Foreskin fibroblast (primary cell): ENCODE measurements at places on chromosomes 1 and 21.
A peak's percentile ranks its signal among the peaks of the same experiment; 100 is the strongest.

DNA sequence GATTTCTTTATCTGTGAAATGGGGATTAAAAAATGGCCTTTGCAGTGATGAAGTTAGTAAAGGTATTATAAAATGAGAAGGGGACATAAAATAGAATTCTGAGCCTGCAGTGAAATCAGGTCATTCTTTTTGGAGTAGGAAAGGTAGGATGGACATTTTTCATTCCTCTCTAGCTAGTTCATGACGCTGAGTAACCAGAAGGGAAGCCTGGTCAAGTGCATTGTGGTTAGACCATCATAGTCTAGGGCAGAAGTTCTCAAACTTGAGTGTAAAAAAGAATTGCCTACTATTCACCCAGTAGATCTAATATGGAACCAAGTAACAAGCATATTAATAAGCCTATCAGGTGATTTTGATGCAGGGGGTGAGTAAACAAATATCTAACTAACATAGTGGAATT is 50.8 kb downstream of the TGFB2 start:
- peak; percentile 9 for DNase-seq

GRCh38 chr1:94296018-94296417 is 58.6 kb upstream of the ARHGAP29 start:
- no peak for DNase-seq

DNA sequence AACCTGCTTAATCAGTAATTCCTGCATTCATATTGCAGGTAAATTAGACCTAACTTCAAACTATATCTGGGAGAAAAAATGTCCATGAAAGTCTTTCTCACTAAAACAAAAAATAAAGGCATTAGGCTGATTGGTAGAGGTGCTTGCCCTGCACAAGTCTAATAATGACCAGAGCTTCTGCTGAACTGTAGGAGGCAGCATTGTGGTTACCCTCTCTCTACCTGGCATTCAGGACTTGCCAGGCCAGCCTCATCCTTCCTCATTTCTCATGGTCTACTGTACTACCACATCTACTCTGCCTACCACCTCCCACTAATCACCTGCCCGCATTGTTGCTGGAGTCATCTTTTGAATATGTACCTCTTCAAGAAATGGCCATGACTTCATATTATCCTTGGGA is 60.8 kb upstream of the KRTAP11-1 start:
- no peak for DNase-seq

DNA sequence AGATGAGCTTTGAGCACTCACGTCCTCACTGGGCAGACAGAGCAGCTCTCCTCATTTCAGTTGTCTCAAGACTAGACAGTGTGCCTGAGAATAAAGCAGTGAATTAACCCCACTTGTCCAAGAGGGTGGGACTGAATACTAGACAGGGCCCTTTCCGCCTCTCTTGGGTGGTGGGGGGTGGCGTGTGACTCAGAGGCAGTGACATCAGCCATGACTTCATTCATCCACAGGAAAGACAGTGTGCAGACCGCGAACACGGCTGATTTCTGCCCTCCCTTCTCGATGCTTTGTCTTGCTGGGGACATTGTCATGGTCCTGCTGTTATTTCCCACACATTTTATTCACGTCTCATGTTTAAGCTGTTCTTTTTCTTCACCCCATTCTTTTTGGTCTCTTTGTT is 64.9 kb downstream of the FGGY start:
- DNase-seq, result no peak

DNA sequence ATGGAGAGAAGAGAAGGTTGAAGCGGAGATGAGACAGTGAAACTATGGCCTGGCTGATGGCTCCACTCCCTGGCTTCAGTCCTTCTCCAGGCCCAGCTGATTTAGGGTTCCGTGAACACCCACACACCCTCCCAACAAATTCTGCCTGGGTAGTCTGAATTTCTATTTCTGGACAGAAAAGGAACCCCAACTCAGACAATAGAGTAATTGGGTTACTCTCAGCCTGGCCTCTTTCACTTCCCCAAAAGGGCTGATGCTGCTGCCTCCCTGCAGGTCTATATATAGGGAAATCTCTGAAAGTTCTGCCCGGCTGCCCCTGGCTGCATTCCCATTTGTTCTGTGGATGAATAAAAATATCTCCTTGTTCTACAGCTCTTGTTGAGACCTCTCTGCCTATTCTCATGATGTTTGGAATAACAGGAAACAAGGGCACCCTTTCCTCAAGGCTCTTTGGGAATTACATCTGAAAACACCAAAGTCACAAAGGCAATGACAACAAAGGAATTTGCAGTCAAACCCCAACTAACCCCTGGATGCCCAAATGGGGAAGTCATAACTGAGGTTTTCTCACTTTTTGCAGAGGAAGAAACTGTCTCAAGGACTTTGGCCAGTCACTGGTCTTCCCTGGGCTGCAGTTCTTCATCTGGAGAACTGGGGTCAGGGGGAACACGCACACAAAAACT is 11.4 kb upstream of the ZSCAN20 start:
- DNase-seq, result no peak

GRCh38 chr1:178126261-178126660 is 32.4 kb downstream of the RASAL2 start:
- no peak for DNase-seq

DNA sequence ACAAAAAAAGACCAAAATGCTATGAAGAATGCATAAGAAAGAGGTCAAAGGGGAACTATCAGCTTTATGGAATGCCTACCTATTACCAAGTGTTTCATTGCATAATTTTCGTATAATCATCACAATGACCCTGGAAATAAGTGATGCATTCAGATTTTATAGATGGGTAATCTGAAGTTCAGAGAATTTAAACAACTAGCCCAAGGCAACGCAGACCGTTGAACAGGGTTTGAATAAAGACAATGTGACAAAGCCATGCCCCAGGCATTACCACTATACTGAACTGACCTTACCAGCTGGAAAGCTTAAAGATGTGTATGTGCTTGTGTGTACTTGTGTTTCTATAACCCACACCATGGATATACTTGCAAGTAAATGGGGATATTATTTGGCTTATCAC is 827.6 kb upstream of the ADGRL2 start:
- DNase-seq, result no peak

DNA sequence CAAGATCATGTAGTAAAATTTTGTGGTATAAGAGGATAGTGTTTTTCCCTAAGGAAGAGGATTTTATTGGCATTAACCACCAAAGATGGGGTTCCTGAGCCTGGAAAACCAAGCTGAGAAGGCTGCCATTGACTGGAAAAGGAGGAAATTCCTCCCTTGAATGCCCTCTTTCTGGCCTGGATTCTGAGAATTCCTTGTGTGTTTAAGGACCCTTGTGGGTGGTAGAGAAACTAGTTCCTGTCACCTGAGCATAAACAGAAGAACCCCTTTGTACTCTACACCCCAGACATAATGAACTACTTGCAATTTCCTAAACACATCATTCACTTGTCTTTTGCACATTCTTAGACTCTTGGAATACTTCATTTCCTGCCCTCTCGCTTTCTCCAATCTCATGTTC is 33.1 kb upstream of the CEP350 start:
- DNase-seq, result no peak

- no peak for DNase-seq
These were observed 4.3 kb downstream of the PDZK1 start for GRCh38 chr1:145702826-145703225.

DNA sequence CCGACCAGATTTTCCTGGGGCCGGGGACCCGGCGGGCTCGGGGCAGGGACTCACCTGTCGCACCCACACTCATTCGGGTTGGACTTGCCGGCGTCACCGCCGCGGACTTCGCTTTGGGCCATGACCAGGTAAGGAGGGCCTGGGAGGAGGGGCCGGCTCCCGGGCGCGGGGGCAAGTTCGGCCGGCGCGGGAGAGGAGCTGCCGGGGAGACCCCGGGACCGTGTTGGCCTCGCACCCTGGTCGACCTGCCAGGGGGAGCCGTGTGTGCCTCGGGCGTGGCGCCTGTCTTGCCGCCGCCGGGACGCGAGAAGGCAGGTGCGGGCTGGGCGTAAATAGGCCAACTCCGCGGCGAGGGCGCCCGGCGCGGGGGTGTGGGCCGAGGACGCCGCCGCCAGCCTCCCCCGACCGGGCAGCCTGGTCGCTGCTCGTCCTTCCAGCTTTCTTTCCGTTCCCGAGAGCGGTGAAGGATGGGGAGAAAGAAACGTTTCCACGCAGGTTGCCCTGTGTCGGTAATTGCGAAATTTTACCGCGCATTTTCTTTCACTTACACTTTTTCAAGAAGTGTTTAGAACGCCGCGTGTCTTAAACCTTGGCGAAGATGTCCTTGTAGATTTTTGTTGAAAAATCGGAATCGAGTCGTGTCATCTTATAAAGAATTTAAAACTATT is 558 bp downstream of the USP1 start:
- DNase-seq, result no peak

- no peak for DNase-seq
These were observed 21.8 kb downstream of the SLC1A7 start for GRCh38 chr1:53120659-53121058.

GRCh38 chr1:184362876-184363275 is 24.0 kb upstream of the C1orf21 start:
- DNase-seq, result peak; percentile 44

GRCh38 chr1:100538913-100539835 is 1.2 kb downstream of the GPR88 start:
- DNase-seq, result peak; percentile 9

DNA sequence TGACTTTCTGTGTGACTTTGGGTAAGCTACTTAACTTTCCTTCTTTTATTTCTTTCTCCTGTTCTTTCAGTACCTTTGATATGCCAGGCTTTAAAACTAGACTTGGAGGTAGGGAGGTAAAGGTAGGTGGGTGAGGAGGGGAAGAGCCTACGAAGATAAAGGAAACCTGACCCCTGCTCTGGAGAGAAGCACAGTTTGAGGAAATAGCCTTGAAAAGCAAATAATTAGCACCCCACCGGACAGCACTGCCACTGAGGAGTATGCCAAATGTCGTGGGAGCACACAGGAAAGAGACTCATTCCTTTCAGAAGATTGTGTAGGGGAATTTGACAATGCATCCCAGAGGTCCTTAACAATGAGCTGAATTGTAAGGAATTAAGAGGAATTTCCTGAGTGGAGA is 65.2 kb upstream of the SPAG17 start:
- DNase-seq, result no peak

- no peak for DNase-seq
These were observed 44.5 kb upstream of the ENAH start for GRCh38 chr1:225697428-225697827.

DNA sequence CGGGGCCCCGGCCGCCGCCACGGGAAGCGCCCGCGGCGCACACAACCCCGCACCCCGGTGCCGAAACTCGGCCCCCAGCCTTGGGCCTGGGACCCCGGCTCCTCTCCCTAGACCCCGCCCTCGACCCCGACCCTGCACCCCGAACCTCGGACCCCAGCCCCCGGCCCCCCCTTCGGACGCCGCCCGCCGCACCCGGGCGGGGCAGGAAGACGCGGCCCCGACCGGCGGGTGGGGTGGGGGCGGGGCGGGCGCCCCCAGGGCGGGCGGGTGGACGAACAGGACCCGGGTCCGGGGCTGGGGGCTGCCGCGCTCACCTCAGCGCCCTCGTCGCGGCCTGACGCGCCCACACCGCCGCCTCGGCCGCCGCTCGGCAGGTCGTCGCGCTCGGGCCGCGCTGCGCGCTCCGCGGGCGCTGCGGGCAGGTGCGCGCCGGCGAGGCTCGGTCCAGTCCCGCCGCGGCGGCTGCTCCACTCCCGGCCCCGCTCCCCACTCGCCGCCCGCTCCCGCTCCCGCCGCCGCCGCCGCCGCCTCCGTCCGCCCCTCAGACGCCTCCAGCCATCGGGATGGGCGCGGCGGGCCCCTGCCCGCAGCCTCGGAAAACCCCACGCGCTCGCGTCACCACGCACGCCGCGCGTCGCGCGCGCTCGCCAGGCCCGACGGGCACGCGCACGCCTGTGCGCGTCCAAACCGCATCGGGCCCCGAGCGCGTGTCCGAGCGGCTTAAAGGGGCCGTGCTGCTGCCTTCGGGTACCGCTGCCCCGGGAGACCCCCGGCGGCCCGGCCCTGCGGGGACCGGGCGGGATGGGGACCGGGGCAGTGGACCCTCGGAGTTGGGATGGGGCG is at the start of gene GNB1:
TSS of gene GNB1 (minus strand) at position 582 of the 843 bp plus-strand sequence. CDS start 65,634 bp downstream, outside the sequence.
- peak; percentile 98 for DNase-seq

- no peak for DNase-seq
These were observed 190.4 kb downstream of the RHOU start for GRCh38 chr1:228925691-228926090.

DNA sequence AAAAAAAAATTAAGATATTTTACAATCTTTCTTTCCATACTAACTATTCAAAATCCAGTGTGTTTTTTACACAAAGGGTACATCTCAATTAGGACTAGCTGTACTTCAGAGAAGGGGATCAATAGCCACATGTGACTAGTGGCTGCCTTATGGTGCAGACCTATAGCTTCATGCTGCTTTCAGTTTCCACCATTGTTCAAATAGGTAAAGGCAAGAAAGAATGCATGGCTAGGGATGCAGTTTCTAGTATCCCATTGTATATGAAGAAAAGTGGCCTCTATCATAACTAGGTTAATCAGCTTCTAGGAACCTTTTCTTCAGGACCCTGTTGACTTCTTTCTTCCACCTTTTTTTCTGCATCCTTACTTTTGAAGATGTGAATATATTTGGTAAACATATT is 35.7 kb downstream of the OSBPL9 start:
- no peak for DNase-seq

GRCh38 chr1:156358641-156359040 is 10.4 kb upstream of the RHBG start:
- DNase-seq, result no peak

- DNase-seq, result peak; percentile 95
These were observed 81.7 kb upstream of the ZNF648 start for GRCh38 chr1:182143154-182143657.

GRCh38 chr1:181603735-181604410 is 120.6 kb downstream of the CACNA1E start:
- no peak for DNase-seq

DNA sequence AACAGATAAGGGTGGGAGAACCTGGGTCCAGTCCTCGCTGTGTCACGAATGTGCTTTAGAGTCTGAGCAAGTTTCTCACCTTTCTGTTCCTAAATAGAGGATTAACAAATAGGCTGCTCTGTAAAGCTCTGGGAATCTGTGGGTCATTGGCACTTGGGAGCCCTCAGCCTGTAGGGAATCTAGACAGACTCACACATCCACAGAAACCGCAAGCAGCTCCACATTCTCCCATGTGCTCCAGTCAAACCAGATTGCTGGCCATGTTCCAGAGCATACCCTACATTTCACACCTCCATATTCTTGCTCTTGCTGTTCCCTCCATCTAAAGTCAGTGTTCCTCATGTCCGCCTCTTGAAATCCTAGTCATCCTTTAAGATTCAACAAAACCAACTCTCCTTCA is 7.8 kb upstream of the AHCYL1 start:
- DNase-seq, result no peak

GRCh38 chr1:168732736-168733135 is 3.7 kb upstream of the DPT start:
- no peak for DNase-seq

GRCh38 chr1:169427081-169427641 is at the start of gene CCDC181:
Gene CCDC181, minus strand, starts transcription at chr1:169427474. Its CDS starts 2,547 bp downstream, at chr1:169424927.
- peak; percentile 82 for DNase-seq

- DNase-seq, result no peak
These were observed 66.2 kb downstream of the COQ8A start for GRCh38 chr1:227006226-227006796.

GRCh38 chr1:230174471-230175162 is 107.6 kb downstream of the GALNT2 start:
- DNase-seq, result no peak

GRCh38 chr1:246516126-246516525 is 9.0 kb upstream of the SMYD3 start:
- no peak for DNase-seq

GRCh38 chr21:44065428-44065827 is 41.8 kb upstream of the PWP2 start:
- peak; percentile 9 for DNase-seq
